ENCODE measurements at places on chromosomes 11 and 22.
A peak's percentile ranks its signal among the peaks of the same experiment; 100 is the strongest.

GRCh38 chr11:118621071-118621783 lies 13.8 kb downstream of the PHLDB1 start:
- no peak for DNase-seq

DNA sequence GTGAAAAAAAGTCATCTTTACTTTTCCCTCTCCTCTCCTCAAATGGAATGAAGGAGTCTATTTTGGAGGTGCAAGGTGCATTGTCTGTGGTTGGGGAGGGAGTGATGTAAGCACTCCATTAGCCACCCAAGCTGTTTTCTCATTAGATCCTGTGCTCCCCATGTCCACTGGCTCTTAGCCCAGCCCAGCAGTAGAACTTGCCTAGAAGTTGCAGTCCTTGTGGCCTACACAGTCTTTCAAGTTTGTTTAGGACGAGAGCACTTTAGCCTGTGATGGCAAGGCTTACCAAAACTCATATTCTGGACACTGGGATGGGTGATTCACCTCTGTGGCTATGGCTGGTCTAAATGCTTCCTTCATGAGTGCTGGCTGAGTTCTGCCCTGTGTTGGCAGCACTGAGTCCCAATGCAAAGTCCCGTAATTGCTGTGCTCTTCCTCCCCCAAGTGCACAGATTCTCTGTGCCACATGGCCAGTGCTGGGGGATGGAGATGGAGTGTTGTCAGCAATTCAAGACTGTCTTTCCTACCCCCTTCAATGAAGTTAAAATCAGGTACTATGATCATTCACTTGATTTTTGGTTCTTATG lies 15.8 kb downstream of the SLC22A25 start:
- DNase-seq = no peak

DNA sequence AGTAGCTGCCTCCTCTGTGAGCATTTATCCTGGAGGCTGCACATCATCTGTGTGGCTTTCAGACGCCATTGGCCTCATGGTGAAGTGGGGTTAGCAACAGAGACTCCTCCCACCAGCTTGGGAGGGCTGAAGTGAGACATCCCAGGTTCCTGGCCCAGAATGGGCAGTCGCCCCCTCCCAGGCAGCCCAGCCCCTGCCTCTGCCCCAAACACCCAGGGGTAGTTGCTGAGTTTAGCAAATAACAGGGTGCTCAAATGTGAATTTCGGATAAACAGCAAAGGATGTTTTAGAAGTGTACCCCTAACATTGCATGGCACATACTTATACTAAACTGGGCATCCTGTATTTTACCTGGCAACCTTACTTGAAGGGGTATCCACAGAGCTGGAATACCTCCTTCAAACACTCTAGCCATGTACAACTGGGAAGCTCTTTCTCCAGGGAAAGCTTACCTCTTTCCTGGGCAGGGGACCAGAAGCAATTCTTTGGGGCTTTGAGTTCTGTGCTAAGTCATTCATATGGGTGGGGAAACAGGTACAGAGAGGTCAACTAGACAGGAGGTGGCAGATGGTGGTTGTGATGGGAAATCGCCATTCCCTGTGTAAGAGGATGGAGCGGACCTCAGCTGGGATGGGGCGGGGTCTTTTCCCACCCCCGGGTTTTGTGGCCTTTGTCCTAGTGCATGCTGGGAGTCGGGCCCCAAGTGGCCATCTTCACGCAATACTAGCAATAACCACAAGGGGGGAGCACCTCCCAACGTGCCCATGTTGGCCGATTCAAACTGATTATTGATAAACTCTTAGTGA lies 19.3 kb downstream of the MTFP1 start:
- peak; percentile 67 for DNase-seq

DNA sequence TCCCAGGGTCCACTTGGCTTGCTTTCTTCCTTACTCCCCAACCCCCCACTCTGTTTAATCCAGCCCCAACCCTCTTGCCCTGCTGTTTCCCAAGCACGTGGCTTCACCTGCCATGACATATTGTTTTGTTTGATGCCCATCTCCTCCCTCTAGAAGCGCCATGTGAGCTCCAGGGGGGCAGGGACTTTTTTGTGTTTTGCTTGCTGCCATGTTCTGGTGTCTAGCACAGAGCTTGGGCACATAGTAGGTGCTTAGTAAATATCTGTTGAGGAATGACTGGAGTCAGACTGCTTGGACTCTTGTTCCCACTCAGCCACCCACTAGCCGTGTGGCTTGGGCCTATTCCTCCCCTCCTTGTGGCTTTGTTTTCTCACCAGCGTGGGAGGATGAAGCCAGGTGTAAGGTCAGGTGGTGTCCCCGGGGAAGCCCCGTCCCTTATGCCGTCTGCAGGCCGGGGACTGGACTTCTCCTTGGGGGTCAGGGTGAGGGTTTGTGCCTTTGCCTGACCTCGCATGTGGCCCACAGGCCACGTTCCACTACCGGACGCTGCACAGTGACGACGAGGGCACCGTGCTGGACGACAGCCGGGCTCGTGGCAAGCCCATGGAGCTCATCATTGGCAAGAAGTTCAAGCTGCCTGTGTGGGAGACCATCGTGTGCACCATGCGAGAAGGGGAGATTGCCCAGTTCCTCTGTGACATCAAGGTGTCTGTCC lies 3.8 kb downstream of the AIP start:
- no peak for DNase-seq

DNA sequence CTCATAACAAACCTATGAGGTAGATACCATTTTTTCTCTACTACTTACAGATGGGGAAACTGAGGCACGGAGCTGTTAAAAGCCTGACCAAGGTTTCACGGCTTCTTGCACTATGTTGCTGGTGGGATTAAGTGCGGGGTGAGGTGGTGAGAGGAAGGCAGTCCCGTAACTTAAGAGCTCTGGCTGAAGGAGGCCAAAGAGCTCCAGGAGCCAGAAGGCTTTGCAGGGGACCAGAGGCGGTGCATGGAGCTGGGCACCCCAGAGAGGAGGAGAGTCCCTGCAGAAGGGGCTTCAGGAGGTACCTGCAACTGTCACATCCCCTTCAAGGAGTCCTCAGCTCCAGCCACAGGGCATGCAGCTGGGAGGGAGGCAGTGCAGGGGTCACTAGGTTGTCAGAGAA lies 4.1 kb downstream of the CHRM4 start:
- DNase-seq = no peak

DNA sequence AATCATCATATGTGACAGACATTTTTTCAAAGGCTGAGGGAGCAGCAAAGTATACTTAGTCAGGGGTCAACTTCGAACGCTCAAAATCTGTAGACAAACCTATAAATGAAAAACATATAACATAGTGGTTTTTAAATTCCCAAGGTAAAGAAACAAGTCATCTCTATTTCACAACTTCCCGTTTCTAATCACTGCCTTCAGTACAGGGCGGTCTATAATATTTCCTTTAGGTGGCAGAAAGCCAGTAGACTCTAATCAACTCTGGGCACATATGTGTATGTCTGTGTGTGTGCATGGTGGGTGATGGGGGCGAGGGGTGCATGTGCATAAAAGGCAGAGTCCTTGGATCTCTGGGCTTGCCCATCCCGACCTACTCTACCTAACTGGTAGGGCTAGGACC lies 55.0 kb upstream of the ARFGAP3 start:
- no peak for DNase-seq

- no peak for DNase-seq
Measured at GRCh38 chr22:39073981-39074380, 3.1 kb upstream of the APOBEC3G start.

DNA sequence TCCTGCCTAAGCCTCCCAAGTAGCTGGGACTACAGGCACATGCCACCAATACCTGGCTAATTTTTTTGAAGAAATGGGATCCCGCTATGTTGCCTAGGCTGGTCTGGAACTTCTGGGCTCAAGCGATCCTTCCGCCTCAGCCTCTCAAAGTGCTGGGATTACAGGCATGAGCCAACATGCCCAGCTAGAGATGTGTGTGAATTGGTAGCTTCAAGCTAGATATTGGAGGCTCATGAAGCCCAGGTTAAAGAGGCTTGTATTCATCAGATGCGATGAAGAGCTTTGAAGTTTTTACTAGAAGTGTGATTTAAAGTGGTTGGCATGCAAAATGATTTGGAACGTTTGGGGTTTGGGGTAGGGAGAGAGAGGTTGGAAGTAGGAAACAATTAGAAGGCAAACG lies 19.6 kb downstream of the NF2 start:
- DNase-seq = no peak

DNA sequence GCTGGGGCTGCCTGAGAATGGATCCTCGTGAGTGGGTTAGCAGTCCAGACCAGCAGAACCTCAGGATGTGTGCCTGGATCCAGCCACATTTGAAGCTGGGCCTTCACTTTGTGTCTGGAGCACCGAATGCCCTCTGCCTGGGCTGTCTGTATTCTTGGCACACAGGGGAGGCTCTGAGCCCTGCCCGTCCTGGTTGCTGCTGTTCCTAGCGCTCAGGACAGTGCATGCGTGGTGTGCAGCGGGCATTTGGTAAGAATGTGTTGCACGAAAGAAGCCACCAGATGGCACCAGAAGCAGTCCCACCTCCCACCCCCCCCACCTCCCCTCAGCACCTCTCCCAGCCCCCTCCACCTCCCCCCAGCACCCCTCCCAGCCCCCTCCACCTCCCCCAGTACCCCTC lies 4.1 kb upstream of the MAPK11 start:
- no peak for DNase-seq

GRCh38 chr11:57203882-57204480 lies 22.2 kb downstream of the LRRC55 start:
- no peak for DNase-seq

DNA sequence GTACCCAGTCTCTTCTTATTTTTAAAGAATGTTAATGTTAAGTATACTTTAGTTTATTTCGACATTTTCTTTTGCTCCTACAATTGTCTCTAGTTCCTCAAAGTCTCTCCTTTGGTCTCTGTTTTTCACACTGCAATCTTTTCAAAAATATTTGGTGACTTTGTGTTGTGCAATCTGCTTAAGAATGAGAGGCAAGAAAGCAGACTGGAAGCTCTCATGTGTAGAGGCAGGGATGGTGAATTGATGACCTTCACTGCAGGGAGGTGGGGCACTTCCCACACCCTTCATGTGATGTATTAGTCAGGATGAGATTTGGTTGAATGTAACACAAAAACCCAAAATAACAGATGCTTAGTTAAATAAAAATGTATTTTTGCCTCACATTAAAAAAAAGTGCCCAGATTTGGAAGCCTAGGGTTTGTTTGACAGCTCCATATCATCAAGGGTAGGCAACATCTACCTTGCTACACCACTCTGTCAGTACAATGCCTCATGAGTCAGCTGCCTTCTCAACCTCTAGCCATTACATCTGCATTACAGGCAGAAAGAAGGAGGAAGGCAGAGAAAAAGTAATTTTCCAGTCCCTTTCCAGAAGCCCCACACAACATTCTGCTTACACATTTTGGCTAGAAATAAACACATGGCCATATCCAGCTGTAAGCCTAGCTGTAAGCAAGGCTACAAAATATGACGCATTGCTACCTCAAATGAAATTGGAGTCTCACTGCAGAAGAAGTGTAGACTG lies 3.8 kb upstream of the MMP27 start:
- DNase-seq = no peak

GRCh38 chr11:57512646-57513451 lies 2.7 kb downstream of the SLC43A1 start:
- DNase-seq = no peak

GRCh38 chr11:114326151-114326550 lies 30.0 kb downstream of the NNMT start:
- no peak for DNase-seq

GRCh38 chr11:64987998-64988854 lies 8.5 kb downstream of the BATF2 start:
- DNase-seq = no peak

GRCh38 chr11:72932132-72932570 lies 117.9 kb downstream of the ATG16L2 start:
- DNase-seq = no peak

- no peak for DNase-seq
Measured at GRCh38 chr11:1750840-1751530, 590 bp upstream of the IFITM10 start.

GRCh38 chr11:8257003-8257664 lies 6.5 kb downstream of the LMO1 start:
- DNase-seq = no peak

GRCh38 chr22:39290724-39291161 lies 28.7 kb downstream of the RPL3 start:
- DNase-seq = no peak

DNA sequence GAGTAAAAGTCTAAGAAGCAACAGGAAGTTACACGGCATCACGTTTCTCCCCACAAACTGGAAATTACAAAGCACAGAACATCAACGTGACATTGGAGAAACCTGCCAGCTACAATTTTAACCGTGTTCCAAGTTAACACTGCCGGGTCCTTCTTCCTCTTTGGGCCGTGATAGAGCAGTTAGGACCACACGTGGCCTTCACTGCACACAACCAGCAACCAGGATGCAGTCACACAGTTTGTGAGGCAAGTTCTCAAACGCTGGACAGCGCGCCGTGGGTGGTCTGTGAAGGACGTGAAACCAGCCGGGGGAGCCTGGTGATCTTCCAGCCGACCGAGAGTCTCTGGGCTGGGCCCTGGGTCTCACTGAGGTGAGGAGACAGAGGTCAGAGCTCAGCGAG lies 14.6 kb downstream of the C11orf21 start:
- no peak for DNase-seq

Data from GM18507 (cell line).